ENCODE measurements at places on chromosomes 3 and 15.

- DNase-seq = no peak
Observed at GRCh38 chr15:66043264-66043663, 174.0 kb downstream of the RAB11A start.

- no peak for DNase-seq
Observed at GRCh38 chr15:52136442-52136980, 23.9 kb upstream of the BCL2L10 start.

GRCh38 chr3:7934362-7934761 is 567.3 kb upstream of the LMCD1 start:
- DNase-seq = no peak

DNA sequence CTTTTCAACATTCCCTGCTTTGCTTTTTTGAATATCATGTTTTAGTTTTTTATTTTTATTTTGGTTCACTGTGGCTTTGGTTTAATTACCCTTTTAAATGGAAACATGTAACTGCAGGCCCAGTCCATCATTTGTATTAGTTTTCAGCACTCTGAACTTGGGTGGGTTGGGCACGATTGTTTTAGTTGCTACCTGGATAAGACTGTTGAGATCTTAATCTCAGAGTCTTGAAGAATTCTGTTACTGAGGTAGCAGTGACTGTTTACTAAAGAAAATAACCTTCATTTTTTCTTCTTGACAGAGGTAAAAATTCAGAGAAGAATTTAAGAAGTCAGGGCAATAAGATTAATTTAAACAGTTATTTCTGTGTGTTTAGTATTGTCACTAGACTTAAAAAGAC is 15.2 kb downstream of the PLCL2 start:
- DNase-seq = no peak

DNA sequence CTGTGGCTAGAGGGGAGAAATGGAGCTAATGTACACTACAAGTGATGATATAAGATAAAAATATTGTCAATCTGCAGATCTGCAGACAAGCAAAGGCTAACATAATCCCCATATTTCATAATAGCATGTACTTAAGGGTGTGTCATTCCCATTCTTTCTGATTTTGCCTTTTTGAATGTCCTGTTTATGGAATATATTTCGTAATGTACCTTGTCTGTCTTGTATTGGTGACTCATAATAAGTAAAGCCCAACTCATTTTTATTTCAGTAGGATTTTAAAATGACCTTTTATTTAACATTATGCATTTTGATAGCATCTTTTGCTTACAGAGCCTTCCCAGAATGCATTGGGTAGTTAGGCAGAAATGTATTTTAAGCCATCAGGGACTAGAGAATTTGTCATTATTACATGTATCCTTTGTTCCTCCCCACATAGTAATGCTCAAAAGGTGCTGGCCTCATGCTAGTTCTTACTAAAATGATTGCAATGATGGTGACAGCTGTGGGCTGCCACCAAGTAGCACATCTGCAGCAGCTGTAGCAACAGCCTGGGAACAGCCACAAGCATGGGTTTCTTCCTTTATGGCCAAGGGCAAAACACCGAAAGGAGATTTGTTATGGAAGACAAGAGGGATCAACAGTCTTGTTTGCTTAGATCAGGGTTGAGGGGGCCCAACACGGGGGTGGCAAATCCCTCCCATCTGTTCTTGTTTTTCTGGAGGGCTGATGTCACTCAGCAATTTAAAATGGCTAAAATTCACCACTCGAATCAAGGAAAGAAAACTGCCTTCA is 188.5 kb downstream of the CADPS start:
- no peak for DNase-seq

GRCh38 chr3:63875510-63875909 is 11.8 kb downstream of the ATXN7 start:
- DNase-seq = no peak

DNA sequence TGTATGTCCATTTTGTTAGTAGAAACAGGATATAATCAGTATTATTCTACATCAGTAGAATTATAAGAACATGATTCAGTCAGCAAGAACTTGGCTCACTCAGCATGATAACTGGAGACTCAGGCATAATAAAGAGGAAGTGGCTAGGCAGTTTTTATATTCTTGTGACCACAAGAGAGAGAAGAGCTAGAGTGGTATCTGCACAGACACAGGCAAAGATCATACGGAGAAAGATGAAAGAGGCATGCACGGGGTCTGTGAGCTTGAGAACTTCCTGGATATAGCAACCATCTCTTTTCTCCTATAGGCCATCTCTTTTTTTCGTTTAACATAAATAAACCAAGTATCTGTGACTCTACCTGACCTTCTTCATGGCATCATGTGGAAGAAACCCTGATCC is 46.8 kb downstream of the MYO5A start:
- peak; percentile 87 for DNase-seq

- no peak for DNase-seq
Observed at GRCh38 chr3:168806871-168807270, 711.1 kb upstream of the GOLIM4 start.

- DNase-seq = no peak
Observed at GRCh38 chr3:115323380-115323779, 176.3 kb upstream of the ZBTB20 start.

DNA sequence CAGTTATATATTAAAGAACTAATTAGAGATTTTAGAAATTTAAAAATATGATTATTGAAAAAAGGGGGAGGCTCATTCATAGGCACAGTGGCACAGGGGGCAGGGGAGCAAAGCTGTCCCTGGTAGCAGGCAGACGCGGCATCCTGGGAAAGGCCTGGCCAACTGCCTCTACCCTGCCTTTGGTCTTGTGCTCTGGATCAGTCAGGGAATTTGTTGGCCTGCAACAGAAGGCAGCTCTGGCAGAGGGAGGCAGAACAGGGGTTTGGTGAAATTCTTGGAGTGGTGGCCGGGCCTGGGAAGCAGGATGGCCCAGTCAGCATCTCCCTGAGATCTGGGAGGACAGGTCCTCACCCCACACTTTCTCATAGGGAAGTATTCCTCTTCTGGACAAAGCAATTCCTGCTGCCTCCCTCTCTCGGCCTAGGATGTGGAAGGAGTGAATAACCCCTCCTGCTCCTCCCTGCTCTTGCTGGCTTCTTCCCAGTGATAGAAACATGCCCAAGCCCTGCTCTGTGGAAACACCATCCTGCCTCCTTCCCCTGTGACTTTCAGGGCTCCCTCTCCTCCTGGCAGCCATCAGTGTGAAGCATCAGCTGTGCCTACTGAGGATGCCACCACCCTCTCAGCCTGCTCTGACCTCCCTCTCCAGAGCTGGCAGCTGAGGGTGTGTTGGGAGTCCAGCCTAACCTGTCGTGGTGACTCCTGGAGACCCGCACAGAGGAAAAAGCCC is 26.9 kb downstream of the PRR20G start:
- DNase-seq = no peak

DNA sequence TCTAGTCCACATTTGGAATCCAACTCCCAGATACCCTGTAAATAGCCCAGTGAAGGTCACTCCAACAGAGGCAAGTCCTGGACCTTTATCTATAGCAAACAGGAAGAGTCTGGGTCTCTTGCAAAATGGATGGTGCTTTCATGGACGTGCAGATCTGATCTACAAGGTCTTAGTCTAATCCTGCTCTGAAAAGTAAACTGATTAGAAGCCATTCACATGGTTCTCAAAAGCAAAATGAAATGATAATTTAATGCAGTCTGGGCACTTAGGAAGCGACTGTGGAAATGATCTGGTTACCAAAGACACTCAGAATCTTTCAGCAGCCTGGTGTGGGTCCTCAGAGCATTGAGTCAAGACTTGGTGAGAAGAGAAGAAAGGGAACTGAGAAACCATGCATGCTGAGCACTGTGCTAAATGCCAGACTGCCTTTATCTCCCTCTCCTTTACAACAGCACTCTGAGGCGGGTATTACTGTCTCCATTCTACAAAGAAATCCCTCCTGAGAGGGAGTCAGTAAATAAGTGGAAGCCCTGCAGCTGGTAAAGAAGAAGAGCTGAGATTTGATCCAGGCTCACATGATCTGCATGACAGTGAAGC is 29.0 kb downstream of the AQP9 start:
- DNase-seq = no peak

DNA sequence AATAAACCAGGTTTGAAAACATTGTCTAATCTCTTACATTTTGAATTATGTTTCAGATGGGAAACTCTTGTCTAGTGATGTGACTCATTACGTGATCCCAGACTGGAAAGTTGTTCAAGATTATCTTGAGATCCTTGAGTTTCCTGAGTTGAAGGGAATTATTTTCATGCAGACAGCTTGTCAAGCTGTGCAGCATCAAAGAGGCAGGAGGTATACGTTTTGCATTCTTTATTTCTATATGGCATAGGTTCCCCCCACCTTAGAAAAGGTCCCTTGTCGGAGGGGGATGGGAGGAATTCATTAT is 1.5 kb downstream of the DIS3L start:
- no peak for DNase-seq

DNA sequence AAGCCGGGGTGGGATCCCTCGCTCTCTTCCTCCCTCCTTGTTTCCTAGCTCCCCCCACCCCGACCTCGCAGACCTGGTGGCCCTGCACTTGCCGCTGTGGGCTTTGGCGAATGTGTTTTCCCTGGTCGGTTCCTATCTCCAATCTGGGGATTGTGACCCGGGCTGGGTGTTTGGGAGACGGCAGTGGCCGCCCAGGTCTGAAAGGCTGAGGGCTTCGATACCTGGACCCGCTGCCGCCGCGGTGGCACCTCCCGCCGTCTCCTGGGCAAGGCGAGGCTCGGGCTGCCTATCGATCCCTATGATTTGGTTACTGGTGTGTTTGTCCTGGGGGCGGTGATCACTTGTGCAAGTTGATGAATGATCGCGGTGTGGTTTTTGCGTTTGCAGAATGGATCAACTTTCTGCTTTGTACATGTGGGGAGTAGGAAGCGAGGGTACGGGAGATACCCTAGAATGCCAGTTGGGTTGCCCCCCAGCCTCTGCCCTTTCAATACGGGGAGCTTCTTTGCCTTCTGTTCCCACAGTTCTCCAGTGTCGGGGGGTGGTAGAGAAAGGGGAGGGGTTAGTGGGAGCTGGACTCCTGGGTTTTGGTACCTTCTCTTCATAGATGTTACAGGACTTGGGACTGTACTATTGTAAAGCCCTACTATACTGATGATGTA is 3.0 kb downstream of the BBX start:
- no peak for DNase-seq

GRCh38 chr3:101379658-101380376 is 59.4 kb upstream of the IMPG2 start:
- peak; percentile 27 for DNase-seq

DNA sequence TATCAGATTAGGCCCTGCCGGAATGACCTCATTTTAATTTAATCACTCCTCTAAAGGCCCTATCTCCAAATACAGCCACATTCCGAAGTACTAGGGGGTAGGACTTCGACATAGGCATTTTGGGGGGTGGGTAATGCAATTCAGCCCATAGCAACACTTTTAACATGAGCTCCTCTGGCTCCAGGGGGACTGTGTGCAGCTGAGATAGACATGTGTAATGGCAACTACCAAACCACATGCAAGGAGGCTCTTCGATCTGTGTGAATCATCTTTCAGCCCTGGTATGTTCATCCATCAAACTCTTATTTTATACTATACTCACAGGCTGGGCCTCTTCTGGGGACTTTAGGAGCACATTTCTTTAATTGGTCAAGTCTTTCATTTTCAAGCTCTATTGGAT is 57.4 kb upstream of the PPARG start:
- DNase-seq = no peak

GRCh38 chr3:124297062-124297980 is 305.4 kb upstream of the ROPN1 start:
- DNase-seq = no peak

DNA sequence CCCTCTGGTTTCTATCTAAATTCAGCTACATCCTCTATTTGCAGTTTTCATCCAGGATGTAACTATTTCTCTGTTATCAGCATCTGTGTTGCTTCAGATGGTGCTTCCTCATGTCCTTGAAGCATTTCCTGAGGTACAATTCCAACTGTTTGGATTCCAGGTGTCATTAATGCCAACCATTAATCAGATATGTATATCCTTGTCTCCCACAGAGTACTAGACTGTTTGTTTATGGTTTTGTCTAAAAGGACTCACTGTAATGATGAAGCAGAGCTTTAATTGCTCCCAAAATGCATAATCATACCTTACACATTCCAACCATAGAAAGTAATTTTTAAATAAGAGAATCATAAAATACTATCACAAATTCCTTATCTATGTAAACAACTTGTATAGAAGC is 288.5 kb upstream of the MME start:
- DNase-seq = no peak
